ENCODE measurements at places on chromosomes 2 and 18.

GRCh38 chr2:50606145-50606544 is 425.8 kb downstream of the NRXN1 start:
- DNase-seq: no peak

GRCh38 chr18:11981192-11981542 is at the start of gene IMPA2:
Gene IMPA2, plus strand, starts transcription at chr18:11981507. Its CDS starts 163 bp downstream, at chr18:11981670.
- no peak for DNase-seq

DNA sequence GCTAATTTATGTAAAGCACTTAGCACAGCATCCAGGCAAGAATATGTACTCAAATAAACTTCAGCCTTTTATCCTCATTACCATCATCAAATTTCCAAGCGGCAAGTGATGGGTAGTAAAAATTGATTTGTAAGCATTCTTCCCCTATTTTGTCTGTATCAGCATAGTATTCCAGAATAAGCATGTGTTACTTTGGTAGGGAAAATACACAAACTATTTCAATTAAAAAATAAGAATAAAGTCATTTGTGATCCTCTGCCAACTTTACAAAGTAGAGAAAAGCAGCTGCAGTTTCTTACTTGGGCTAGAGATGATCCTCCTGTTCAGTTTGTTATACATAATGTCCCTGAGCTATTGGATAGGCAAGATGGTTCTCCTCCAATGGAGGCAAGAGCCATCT is 493.2 kb downstream of the ZEB2 start:
- no peak for DNase-seq

DNA sequence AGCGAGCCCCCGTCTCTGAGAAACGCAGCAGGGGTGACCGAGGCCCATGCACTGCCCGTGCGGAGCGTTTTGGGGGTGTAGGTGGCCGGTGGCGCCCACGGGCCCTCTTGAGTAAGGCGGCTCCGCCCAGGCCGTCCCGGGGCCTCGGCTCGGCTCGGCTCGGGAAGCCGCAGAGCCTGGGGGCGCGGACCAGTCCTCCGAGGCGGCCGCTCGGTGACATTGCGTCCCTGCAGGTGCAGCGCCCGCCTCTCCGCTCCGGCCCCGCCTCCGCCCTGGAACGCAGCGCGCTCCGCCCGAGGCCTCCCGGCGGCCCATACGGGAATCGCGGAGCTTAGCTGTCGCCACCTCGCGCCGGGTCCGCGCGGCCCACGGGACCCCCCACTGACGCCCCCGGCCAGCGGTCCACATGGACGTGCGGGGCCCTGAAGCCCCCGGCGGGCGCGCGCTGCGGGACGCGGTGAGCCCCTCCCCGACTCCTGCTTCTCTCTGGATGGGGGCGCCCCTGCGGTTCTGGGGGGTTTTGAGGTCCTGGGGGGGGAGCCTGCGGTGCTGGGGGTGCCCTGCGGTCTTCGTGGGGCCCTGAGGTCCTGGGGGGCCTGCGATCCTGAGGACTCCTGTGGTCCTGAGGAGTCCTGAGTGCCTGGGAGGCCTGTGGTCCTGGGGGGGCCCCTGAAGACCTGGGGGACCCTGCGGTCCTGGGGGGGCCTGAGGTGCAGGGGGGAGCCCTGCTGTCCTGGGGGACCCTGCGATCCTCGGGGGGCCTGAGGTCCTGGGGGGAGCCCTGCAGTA is at the start of gene HSBP1L1:
Gene HSBP1L1 (plus strand): TSS at position 314 of the 789 bp plus-strand sequence. CDS start 93 bp downstream, at position 407.
- DNase-seq: peak; percentile 64

DNA sequence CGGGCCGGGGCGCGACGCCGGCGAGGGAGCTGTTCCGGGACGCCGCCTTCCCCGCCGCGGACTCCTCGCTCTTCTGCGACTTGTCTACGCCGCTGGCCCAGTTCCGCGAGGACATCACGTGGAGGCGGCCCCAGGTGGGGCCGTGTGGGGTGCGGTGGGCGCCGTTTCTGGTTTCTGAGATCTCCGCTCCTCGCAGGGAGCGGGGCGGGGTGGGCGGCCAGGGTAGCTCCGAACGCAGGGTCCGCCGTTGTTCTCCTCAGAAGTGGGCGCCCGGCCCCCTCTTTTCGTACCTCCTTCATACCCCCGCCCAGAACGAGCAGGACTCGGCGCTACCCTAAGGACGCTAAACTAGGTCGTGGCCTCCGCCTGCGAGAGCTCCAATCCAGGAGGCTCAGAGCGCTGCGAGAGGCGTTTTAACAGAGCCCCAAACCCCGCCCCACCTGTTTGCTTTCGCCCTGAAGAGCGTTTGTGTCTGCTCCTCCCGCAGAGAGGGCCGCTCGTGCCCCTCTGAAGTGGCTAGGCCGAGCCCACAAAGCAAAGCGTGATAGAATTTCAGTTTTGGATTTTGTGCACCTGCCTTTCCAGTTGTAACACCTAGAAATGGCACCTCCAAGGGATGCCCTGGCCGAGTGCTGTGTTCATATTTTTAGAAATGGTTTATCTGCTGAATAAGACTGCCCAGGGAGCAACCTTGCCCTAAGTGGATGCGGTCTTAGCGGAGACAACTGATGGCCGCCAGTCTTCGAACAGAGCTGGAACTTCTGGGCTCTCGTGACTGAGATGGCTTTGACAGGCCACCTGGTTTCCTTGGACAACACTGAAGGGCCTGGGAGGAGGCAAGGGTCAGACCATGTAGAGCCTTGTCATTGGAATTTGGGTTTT is 626 bp downstream of the CAPN10 start:
- no peak for DNase-seq

DNA sequence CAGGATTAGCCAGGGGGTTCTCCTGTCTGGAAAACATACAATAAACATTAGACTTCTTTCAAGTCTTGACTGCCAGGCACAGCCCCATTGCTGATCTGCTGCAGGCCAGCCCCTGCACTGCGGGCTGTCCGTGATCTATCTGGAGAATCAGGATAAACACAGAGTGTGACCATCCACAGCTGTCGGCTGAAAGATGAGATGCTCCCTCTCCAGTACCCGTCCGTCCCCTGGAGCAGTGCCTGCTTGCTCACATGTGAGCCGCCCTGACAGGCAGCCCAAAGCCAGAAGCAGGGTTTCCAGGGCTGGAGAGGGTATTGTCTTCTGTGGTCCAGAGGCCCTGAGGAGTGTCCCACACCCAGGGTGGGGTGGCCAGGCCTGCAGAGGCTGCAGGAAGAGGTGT is 46.1 kb upstream of the FOSL2 start:
- no peak for DNase-seq

DNA sequence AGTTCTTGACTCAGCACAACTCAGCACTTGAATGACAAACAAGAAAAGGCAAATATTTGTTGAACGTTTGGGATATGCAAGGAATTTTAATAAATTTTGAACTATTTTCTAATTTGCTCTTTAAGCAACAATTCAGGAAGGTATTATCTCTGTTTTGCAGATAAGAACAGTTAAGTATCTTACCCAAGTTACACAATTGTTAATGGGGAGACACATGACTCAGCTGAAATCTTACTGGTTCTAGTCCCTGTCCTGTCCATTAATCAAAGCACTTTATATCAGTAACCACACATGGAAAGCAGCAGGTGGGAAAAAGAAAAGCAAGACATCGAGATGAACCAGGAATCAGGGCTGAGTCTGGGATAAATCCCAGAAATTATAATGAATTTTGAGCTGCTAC is 493.9 kb upstream of the PIK3C3 start:
- no peak for DNase-seq
